CD4-positive, alpha-beta T cell treated with Interleukin-12 subunit alpha and Interleukin-12 subunit beta, for 1 hour (primary cell): ENCODE measurements at places on chromosomes 4 and X.
A peak's percentile ranks its signal among the peaks of the same experiment; 100 is the strongest.

DNA sequence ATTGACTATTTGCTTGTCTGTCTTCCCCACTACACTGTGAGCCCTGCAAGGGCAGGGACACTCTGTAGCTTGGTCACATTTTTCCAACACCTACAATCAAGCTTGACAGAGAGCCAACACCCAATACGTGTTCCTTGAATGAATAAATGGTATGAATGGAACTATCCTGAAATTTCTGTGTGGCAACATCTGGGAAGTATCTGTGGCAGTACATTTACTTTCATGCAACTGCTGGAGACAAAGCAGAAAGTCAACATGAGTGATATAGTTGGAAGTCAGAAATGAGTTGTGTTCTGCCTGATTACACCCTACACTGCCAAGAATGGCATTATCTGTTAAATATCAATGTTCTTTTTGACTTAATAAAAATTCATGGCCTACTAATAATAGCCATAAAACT is 343.5 kb upstream of the F9 start:
- DNase-seq: no peak

DNA sequence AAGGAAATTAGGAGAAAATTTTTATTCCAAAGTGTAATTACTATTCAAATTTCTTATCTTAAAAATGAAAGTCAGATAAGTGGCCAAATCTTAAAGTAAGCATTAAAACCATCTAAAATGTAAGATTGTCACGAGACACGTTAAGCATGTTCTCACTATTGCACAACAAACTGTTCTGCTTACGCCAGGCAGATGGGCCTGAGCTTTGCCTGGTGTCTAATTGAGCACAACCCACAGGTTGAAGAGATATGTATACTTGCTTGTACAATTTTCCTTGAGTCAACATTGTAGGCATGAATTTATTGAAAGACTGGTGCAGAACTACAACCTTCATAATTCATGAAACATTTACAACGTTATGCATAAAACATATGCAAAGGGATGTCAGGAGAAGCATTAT is 3.9 kb downstream of the RNF128 start:
- no peak for DNase-seq

DNA sequence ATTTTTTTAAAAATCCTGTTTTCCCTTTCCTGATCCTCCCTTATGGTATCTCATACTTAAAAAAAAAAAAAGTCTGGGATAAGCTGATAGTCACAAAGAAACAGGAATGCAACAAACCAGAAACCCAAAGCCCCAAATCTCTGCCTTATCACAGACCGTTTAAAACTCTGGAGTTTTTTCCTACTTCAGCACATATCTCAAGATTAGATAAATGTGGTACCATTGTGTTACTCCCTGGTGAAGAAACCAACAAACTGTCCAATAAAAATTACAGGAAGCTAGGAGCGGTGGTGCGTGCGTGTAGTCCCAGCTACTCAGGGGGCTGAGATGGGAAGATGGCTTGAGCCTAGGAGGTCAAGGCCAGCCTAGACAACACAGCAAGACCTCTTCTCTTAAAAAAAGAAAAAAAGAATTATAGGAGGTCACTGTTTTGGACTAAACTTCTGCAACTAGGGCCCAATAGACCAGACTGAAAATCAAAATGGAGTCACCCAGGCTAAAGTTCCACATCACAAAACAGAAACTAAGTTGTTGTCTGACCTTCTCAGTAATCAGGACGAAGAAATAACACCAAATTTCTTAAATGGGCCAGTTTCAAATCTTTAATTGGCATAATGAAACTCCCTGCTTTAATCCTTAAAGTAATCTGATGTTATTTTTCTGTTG is 51.9 kb downstream of the RBM47 start:
- DNase-seq: no peak

- DNase-seq: peak; percentile 53
Measured at GRCh38 chr4:68271851-68272357, 26.4 kb upstream of the TMPRSS11B start.

DNA sequence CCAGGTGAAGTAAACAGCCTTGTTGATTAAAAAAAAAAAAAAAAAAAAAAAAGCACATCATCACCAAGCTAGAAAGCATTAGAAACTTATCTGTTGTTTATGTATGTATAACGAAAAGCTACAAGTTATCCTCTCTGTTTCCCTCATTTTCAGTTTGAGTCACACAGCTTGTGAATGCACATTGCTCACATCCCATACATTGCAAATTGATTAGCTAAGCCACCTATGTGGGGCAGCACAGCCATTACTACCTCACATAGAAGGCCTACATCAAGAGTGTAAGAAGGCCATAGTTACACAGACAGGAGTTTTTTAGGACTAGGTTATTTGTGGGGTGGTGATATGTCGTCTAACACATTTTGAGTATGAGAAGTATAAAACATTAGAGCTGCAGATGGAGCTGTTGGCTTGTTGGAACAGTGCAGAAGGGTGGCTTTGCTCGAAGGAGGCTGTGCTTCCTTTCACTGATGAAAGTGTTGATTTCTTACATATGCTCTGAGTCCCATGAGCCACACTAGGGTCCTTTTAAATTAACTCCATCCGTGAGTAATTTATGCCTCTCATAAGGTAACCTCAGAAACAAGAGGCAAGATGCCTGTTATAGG is 431.6 kb downstream of the GABRG1 start:
- DNase-seq: no peak
